ENCODE measurements at places on chromosomes 12 and 14.

DNA sequence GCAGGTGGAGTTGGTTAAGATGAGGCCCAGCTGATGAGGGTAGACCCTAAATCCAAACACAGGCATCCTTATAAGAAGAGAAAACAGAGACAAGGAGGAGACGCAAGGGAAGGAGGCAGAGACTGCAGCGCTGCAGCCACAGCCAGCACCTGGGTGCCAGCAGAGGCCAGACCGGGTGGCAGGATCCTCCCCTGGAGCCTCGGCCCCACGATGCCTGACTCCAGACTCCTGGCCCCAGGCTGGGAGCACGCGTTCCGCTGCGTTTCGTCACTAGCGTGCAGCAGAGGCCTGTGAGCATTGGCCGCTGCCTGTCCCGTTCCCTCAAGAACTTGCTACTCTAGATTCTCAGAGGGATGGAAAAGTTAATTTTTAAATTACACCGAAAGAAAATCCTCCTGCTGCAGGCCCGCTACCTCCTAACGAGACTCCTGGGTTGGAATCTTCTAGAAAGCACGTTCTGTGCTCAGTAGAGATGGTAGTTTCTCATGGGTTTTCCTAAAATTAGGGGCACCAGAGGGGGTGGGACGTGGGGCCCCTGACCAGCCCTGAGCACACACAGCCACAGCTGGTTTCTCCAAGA, 57.7 kb upstream of the FBRSL1 start:
- DNase-seq: no peak

- DNase-seq: no peak
Measured at GRCh38 chr12:89861086-89861485, 152.4 kb upstream of the ATP2B1 start.

GRCh38 chr14:106491851-106492250, 965.5 kb downstream of the TMEM121 start:
- DNase-seq: peak; percentile 14

GRCh38 chr14:73820631-73821030, 31.0 kb upstream of the PTGR2 start:
- no peak for DNase-seq

- DNase-seq: no peak
Measured at GRCh38 chr12:112928978-112929377, 9.3 kb upstream of the OAS3 start.

- DNase-seq: no peak
Measured at GRCh38 chr12:116620124-116620491, 60.9 kb downstream of the MAP1LC3B2 start.

DNA sequence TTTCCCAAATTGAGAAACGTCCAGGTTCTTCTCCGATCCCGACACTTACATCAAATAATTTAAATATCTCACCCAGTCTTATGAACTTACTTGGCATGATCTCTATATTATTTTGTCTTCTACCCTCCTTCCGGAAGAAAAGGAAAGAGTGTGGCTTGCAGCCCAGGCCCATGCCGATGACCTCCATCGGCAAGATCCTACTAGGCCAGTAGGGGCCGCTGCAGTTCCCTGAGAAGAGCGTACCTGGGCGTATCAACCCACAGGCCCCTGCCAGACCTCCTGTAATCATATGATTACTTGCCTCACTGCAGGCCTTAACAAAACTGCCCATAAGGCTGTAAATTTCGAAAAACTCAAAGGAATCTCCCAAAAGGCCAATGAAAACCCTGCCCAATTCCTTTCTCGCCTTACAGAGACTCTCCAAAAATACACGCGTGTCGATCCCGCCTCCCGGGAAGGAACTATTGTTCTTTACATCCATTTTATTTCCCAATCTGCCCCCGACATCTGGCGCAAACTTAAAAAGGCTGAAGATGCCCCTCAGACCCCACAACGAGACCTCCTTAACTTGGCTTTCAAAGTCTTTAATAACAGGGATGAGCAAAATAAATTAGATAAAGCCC, 69.6 kb downstream of the MOK start:
- DNase-seq: peak; percentile 74

GRCh38 chr12:102314821-102315220, 117.2 kb upstream of the PMCH start:
- DNase-seq: no peak

GRCh38 chr14:63737582-63738006, 9.7 kb upstream of the SGPP1 start:
- no peak for DNase-seq

GRCh38 chr12:85963326-85963725, 89.2 kb downstream of the NTS start:
- no peak for DNase-seq

DNA sequence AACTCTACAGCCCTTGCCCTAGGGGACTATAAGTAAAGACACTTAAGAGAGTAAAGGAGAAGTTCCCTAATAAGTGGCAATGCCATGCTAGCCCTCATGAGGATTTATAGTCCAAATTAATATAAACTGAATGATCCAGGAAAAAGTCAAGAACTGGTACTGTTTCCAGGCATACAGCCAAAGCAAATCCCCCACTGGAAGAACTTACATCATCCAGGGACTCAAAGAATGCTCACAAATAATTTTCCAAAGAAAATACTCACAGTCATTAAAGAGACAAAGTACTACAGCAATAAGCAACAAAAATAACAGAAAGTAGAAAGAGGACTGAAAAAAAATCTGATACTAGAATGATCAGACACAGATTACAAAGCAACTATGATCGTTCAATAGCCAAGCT, 79.7 kb upstream of the RAP1B start:
- no peak for DNase-seq

GRCh38 chr12:22406627-22407026, 72.1 kb upstream of the ST8SIA1 start:
- no peak for DNase-seq

DNA sequence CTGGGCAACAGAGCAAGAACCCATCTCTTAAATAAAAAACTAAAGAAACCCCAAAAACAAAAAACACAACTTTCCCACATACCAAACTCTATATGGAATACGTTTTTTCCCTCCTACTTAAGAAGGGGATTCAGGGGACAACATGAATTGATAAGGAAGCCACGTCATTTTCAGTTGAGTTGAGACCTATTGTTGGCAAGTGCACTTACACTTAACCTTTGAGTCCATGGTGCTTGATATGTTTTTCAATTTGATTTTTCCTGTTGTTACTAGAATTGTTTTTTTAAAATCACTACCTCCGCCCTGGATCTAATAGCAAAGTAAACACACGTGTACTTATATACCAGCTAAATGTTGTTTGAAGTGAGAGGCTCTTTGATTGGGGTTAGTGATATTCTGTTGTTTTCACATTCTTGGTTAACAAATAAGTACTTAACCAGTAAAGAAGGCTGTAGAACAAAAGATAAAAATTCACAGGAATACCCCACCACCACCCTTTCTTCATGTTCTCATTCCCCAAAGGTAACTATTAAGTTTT, 2.0 kb downstream of the FAM177A1 start:
- no peak for DNase-seq

- DNase-seq: no peak
Measured at GRCh38 chr12:10214136-10214894, 1.6 kb downstream of the GABARAPL1 start.

DNA sequence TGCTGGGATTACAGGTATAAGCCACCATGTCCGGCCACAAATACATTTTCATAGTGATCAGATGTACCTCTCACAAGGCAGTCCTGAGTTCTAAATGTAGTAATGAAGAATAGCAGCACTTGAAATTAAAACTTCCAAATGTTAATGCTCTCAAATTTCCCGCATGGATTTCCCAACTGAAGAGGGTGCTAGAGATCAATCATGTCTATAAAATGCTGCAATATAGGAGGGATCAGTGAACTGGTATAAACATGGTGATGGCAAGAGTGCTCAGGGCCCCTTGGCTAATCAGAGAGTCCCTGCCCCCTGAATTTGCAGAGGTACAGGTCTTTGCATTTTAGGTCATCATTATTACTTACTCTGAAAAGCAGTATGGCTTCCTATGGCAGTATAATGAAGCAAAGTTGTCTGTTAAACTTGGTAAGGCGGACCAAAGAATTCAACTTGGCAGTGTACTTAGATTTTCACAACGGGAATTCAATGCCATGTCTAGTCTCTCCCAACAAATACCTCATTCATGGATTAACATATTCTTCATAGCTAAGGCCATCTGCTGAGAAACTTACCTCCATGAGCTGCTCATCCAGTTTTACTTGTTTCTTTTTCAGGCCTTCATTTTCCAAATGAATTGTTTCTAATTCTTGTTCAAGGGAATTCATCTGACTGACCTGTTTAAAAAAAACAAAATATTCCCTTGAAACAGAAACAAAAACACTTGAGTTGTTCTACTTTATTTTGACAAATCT, 67.0 kb upstream of the SAV1 start:
- no peak for DNase-seq

- no peak for DNase-seq
Measured at GRCh38 chr12:46224386-46224785, 44.5 kb downstream of the SLC38A1 start.

DNA sequence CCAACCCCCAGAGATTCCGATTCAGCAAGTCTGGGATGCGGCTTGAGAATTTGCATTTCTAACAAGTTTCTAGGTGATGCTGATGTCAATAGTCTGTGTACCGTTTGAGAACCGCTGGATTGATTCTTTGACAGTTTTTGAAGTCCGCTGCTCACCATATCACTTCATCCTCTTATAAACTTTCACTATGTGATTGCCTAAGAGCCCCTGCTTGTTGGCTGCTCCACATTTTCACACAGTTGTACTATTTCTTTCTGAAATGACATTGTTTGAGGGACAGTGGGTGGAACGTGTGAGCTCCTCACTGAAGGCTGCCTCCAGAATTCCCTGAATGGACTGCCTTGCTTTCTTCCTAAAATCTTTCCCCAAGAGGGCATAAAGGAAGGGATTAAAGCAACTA, 7.7 kb downstream of the C3AR1 start:
- DNase-seq: no peak

DNA sequence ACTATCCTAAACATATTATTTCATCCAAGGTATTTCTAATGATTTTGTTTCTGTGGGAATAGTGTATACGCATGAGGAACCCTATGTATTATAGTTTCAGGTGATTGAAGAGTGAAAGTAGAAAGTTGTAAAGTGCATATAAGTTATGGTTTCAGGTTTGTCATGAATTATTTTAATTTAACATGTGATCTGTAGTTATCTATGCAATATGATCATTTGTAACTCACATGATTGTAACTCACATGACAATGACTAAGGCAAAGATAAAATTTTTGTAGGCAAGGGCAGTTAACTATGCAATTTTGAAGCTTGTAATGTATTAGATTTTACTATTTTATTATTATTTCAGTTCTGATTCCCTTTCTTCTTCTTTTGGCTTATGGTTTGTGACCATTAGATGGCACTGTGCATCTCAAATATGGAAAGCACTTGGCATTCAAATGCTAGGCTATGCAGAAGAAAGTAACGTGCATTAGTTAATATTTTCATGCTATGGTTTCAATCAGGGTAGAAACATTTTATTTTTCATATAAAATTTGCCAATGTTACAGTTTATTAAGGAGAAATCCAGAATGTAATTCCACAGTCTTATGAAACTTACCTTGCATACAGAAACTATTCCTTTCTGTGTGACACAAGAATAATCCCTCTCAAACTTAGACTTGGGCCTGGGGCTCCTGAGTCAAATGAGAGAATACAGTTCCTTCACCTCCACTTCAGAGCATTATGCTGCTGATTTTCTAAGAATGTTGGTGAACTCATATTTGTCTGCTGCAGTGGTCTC, 15.8 kb upstream of the TMEM30B start:
- DNase-seq: no peak

DNA sequence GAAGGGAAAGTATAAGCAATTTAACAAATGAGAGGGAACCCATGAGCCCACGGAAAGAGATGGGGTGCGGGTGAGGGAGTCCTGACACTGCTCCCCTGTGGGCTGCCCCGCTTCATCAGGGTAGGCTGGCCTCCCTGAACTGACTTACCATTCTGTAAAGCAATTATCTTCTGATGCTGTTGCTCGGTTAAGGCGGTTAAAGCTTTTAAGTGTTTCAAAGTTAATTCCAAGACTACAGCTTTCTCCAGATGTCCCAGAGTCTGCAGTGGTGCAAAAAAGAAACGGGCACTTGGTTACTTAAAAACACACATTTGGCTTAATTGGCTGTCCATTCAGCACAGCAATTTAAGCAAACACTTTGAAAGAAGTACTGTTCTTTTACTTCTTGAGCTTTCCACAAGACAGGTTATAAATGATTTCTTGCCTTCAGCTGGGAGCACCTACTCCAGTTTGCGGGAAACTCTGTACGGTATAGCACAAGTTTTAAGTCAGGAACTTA, 1.3 kb downstream of the BHLHE41 start:
- no peak for DNase-seq

GRCh38 chr12:1607940-1608712, 13.7 kb upstream of the FBXL14 start:
- DNase-seq: no peak

DNA sequence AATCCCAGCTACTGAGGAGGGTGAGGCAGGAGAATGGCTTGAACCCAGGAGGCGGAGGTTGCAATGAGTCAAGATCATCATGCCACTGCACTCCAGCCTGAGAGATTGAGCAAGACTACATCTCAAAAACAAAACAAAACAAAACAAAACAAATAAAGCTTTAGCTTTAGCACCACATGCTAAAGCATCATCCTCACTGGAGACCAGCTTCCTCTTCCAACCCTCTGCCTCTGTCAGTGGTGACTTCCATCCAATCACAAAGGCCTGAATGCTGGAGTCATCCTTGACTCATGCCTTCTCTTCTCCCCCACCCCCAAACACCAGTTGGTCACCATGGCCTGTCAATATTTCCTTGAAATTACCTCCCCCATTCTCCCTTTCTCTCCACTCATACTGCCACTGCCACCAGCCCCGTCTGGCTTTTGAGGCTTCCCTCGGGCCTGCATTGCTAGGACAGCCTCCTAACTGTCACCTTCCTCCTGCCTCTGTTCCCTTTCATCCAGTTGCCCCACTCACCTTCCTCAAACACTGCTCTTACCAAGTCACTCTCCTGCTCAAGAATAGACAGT, 1.4 kb downstream of the ZNF385A start:
- peak; percentile 30 for DNase-seq

DNA sequence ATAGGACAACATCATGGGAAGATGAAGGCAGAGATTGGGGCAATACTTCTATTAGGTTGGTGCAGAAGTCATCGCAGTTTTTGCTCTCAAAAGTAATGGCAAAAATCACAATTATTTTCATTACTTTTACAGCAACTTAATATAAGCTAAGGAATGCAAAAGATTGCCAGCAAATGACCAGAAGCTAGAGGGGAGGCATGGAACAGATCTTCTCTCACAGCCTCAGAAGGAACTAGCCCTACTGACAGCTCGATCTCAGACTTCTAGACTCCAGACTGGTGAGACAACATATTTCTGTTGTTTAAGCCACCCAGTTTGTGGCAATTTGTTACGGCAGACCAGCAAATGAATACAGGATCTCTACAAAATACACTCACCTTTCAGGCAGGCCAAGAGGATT, 348.5 kb upstream of the TBX3 start:
- DNase-seq: no peak

DNA sequence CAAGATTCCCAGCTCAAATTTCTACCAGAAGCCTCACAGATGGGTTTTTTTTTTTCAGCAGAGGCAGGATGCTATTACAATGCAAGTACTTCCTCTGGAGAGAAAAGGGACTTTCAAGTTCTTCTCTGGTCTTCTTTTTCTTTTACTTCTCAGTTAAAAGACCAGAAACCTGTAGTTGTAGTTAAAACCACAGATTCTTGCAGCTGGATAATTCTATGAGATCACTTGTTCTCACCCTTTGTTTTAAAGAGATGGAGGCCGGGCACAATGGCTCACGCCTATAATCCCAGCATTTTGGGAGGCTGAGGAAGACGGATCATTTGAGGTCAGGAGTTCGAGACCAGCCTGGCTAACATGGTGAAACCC, 47.6 kb upstream of the OVCH1 start:
- no peak for DNase-seq
